ENCODE measurements at places on chromosomes 5 and 9.
A peak's percentile ranks its signal among the peaks of the same experiment; 100 is the strongest.

DNA sequence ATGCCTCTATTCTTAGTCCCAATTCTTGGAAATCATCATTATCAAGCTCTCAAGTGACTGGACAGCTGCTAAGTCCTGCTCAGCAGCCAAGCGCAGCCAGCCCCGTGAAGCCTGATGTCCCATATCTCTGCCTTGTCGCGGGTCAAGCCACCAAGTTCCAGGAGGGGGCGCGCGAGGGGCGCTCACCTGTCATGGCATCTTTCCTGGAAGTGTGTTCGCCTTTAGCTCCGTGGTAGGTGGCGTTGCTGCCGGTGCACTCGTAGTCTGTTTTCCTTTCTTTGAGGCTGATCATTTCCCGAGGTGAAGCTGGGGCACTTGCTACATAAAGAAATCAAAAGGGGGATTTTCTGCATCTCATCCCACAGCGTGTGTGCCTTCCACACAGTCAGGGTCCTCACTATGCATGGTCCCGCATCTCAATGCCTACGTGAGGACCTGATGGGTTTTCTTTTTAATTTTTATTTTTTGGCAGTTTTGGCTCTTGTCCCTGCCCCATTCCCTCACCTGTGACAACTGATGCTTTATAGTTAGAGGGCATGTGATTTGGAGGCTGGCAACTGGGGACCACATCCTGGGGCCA lies 227.0 kb upstream of the DAP start:
- peak; percentile 68 for DNase-seq

- no peak for DNase-seq
Measured at GRCh38 chr9:136143215-136144001, 24.7 kb upstream of the TMEM250 start.

DNA sequence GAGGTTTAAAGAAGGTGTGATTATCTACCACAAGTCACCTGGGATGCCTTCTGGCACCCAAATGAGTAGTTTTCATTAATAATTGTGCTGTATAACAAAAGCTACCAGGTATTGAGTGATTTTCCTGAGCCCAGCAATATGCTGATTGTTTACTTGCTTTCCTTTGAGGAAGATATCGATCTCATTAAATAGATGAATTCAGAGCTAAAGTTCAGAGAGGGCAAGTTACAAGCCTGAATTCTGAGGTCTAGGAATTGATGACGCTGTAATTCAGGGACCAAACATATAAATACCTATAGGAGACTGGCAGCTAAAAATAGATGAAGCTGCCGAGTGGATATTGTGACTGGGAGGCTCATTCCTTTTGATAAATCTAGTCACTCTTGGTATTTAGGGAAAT lies 1.1 kb downstream of the ERCC6L2 start:
- no peak for DNase-seq

DNA sequence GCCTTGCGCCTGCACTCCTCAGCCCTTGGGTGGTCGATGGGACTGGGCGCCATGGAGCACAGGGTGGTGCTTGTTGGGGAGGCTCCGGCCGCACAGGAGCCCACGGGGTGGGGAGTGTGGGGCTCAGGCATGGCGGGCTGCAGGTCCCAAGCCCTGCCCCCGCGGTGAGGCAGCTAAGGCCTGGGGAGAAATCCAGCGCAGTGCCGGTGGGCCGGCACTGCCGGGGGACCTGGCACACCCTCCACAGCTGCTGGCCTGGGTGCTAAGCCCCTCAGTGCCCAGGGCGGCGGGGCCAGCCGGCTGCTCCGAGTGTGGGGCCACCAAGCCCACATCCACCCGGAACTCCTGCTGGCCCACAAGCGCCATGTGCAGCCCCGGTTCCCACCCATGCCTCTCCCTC lies 358.8 kb upstream of the RIOK2 start:
- no peak for DNase-seq

- no peak for DNase-seq
Measured at GRCh38 chr5:14386884-14387624, 194.5 kb upstream of the OTULINL start.

GRCh38 chr5:164013077-164013670 lies 507.8 kb downstream of the MAT2B start:
- DNase-seq: no peak

DNA sequence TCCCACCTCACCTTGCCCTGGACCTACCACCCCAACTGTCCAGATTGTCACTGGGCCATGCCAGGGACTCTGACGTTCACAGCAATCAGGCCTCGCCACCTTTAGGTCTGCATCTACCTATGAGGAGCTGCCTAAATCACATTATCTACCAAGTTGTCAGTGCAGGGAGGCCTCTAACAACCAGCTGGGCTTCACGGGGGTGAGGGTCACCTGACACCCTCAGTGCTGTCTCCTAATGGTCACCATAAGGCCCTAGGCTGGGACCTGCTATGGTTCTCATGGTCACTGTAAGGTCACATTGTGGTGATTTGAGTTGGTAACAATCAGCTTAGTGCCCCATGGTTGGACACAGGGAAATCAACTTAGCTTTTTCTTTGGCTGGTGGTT lies 119.2 kb upstream of the CXCL14 start:
- DNase-seq: no peak

- DNase-seq: no peak
Measured at GRCh38 chr5:175698401-175699115, 40.7 kb downstream of the HRH2 start.

DNA sequence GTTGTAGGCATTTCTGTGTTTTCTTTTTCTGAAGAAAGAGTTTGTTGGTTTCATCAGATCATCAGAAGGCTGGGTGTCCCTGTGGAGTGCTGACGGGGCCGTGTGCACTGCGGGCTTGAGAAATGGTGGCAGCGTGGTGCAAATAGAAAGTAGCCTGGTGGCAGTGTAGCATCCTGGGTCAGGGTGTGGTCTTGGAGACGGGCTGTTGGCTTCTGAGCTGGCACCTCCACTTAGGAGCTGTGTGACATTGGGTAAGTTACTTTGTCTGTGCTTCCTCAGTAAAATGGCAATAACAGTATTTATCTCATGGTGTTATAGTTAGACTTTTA lies 10.0 kb upstream of the NDST1 start:
- DNase-seq: no peak

- DNase-seq: no peak
Measured at GRCh38 chr9:124880501-124880900, 18.6 kb downstream of the ARPC5L start.

DNA sequence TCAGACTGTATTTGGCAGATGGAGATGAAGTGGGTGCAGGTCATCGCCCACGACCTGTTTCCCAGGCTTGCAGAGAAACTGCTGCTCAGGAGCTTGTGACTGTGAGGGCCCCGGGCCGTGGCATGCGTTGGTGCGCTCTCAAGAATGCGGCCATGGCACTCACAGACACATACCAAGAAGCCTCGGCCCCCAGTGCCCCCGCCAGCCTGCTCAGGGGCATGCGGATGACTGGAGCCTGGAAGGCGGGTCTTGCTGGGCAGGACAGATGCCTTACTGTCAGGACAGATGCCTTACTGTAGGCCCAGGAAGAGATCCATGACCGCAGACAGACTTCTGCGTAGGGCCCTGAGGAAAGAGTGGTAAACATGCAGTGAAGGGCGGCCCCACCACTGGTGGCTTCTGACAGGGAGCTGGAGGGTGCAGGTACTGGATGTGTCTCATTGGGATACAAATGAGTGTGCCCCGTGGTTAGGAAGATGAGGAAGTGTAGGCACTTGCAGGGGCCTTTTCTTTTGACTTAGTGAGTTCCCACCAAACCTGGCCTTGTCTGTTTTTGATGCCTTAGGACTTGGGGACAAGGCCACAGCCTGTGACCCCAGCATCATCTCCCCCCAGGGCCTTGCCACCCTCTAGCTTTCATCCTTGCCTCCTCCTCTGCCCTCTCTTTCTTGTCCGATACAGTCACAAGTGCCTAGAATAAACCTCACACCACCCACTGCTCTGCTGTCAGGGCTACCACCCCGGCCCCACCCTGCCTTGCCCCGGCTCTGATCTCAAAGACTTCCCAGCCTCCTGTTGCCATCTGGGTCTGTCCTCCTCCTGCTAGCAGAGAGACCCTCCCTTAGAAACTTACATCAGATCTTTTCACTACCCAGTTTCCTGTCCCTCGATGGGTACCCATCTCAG lies 68.8 kb upstream of the ABL1 start:
- DNase-seq: no peak

GRCh38 chr9:98807070-98807813 lies at the start of gene GALNT12:
GALNT12 (plus strand) TSS chr9:98807670; CDS start chr9:98807699, 29 bp downstream.
- peak; percentile 20 for DNase-seq

DNA sequence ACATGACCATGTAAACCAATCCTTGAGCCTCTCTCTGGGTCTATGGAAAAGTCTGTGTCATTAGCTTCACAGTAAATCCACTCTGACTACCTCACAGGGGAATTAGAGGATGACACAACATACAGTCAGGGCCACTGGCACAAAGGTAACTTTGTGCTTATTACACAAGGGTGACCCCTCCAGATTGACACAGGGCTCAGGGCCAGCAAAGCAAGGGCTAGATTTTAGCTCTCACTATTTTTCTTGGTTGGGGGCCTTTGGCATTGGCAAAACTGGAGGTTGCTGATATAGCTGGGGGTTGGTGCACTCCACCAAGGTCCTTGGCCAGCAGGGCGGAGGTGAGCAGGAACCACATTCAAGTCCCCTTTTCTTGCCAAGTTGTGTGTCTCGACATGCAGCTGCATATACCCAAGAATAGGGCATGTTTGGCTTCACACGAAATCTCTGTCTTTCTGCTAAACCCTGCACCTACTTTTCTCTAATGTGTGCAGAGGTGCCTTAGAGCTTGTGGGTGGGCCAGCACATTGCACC lies 15.2 kb upstream of the OSMR start:
- DNase-seq: no peak

DNA sequence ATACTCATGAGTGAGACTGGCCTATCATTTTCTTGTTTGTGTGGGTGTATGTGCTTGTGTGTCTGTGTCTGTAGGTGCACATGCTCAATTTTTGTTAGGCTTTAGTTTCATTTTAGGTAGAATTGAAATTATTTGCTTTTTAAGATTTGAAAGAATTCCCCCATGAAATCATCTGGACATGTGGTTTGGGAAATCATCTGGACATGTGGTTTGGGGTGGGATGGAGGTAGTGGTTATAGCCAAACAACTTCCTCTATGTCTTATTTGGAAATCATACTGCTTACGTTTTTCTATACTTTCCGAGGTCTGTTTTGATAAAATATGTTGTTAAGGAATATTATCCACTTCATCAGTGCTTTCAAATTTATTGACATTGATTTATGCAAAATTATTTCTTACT lies 485.4 kb upstream of the CLINT1 start:
- no peak for DNase-seq

GRCh38 chr9:127197186-127197860 lies 67.3 kb upstream of the GARNL3 start:
- no peak for DNase-seq

DNA sequence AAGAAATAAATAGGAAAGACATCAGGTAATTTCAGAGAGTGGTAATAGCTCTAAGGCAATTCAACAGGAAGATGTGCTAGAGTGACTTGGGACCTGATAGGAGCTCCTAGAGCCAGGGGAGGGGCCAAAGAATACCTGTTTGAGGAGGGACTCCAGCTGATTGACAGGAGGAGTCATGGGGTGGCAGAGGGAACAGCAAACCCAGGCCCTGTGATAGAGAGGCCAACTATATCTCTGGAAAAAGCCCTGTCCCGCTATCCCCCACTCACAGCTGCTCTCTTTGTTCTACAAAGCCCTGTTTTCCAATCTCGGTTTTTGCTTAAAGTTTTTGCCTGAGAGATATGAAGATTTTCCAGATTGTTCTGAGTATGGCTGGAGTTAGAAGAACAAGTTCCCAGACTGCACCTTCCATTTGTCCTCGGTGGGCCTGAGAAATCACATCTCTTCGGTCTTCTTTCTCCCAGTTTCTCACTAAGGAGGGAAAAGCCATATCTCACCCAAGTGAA lies 9.0 kb upstream of the NSD1 start:
- no peak for DNase-seq

DNA sequence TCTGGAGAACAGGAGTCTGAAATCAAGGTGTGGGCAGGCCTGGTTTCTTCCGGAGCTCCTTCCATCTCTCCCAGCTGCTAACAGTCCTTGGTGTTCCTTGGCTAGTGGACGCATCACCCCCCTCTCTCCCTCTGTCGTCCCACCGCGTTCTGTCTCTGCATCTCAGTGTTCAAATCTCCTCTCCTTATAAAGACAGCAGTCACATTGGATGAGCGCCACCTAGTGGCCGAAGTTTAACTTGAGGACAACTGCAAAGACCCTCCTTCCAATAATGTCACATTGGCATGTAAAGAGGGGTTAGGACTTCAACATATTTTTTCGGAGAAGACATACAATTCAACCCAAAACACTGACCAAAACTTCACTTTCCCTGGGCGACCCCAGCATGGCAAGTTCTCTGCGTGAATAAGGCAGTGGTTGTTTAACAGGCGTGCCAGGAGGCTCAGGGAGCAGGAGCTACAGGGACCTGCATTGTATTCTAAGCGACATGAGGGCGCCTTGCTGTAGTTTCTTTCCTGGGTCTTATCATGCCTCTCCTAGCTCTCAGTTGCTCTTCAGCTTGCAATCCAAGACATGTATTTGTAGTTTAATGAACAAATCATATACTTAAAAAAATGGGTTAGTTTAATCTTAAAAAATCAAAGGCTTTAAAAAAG lies 27.9 kb upstream of the BASP1 start:
- DNase-seq: peak; percentile 48

GRCh38 chr9:111919875-111920274 lies 23.3 kb downstream of the UGCG start:
- no peak for DNase-seq

DNA sequence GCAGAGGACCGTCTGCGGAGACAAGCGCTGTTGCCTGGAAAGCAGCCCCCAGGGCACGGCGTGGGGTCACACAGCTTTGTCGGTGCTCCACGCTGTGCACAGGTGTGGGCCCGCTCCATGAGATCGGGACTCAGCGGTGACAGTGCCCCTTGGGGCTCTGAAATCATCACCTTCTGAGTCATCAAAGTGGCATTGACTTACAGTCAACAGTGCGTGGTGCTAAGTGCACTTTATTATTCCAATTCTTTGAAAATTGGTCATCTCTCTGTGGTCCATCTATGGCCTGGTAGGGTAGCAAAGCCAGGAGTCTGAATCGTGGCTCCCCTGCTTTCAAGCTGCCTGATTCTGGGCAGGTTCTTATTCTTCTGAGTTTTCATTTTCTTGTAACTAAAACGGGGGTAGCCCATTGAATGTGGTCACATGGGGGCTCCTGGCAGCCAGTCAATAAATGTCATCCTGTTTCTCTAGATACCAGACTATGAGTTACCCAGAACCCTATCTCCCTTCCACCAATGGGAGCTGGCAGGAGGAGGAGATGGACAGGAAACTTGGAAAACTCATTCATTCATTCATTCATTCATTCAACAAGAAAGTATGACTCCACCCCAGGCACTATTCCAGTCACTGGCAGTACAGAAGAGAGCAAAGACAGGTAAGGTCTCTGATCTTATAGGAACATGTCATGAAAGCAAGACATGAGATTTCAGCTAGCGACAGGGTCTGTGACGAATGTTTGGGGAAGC lies 20.3 kb upstream of the UNC5A start:
- DNase-seq: no peak

DNA sequence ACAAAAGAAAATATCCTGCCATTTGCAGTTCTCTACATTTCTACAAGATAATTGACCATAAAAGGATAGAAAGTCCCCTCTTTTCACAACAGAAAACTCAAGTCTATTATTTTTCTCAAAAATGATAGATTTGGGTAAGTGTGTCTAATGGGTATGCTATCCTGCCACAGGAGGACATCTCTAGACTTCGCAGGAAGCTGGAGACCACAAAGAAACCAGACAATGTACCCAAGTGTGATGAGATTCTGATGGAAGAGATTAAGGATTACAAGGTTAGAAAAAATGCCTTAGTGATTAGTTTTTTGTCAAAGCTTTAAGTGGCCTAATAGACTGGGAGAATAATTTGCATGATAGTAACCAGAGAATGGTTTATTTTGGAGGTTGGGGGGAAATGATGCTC lies 28.1 kb downstream of the RNF20 start:
- DNase-seq: no peak
